ENCODE measurements at places on chromosomes 3 and 15.

DNA sequence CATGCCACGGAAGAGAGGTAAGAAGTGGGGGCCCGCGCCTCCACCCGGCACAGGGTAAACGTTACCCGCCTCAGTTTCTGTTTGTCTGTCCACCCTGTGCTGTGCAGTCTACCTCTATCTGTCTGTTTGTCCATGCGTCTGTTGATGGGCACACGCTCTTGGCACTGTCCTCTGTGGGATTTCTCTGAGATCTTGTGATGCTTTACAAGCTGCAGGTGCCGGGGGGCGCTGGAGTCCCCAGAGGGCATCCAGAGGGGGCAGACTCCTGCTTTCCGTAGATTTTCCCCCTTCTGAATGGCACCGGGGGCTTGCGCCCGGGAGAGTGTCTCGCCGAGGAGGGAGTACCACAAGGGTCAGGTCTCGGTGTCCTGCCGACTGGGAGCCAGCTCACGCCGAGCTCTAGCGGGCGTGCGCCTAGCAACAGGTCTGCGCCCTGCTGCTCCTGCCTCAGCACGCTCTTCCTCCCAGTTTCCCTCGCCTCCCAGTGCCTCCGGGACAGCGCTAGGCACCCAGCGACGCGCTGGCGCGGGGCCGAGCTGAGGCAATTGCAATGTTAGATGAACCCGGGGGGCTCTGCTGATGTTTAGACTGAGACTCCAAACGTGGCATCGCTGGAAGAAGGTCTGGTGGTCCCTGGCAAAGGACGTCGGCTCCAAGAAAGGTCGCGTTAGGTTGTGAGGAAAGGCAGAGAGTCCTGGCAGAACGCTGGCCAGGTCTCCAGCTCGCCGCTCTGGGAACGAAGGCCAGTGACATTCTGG is 667 bp downstream of the CEMIP start:
- DNase-seq, result peak; percentile 66

DNA sequence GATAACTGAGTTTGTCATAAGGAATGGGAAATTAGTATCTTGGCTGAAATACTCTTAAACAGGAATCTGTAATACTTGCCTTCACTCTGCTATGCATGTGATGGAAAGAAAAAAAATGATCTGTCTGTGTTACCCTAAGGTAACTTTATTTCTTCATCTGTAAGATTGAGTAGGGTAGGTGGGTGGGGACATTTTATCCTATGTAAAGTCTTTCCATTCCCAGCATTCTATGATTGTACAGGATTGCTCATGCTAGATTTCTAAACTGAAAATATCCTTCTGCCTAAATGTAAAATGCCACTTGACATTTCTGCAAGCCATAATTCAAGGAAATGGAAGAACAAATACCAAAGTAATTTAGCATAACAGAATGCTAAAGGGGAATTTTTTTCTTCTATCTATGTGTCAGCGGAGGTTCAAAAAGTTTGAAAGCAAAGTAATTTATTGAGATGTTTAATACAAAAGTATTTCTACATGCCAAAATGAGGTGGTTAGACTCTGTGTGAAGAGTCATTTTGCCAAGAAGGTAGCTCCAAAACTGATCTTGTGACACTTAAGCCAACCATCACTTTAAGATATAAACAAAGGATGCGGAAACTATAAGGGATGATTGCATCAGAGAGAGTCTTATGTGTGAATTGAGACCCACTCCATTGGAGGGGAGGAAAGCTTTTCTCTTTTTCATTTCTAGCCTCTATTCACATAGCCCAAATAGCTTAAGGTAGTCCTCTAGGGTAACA is 46.6 kb upstream of the SERPINI2 start:
- no peak for DNase-seq

DNA sequence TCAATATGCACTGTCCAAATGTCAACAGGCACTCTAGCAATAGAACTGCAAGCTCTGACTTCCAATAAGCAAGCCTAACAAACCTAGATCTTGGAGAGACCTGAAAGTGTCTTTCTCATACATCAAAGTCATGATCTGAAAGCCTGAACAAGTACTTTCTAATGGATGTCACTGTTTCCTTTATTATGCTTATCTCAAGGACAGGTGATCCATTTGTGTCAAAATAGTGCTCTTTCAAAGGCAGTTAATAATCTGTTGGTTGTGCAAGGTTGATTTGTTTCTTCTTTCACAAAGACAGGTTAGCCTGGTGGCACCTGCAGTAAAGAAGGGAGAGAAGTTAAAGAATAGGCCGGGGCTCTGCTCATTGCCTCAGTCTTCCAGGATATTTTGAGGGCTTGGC is 146.8 kb downstream of the EPHB1 start:
- no peak for DNase-seq

- DNase-seq, result peak; percentile 93
Observed at GRCh38 chr3:143135150-143135549, 15.6 kb downstream of the CHST2 start.

GRCh38 chr3:122960652-122961051 is 66.9 kb downstream of the SEMA5B start:
- no peak for DNase-seq

GRCh38 chr3:53890726-53891475 is 758 bp downstream of the SELENOK start:
- DNase-seq, result peak; percentile 59
